ENCODE measurements at places on chromosomes 3 and 15.

GRCh38 chr3:132659000-132659364 lies 627 bp downstream of the ACAD11 start:
- DNase-seq = no peak

DNA sequence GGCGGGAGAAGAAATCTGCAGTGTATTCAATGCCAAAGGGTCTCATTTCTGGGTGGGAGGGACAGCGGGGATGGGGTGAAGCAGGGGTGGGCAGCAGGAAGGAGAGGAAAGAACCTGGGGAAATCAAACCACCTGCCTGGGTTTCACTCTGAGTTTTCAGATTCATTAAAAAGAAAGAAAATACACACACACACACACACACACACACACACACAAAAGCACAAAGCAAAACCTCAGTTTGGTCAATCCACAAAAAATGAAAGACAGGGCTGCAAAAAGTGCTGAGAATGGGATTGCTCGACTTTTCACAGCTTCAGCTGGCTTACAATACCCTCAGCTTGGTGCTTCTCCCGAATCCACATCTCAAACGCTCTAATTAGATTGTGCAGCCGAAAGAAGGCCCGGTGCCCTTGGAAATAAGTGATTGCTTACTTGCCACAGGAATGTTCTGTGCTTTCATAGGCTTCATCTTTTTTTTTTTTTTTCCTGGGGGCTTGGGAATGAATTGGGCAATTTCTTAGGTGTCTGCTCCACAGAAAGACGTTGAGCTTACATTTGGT lies 370.5 kb downstream of the RORA start:
- DNase-seq = no peak

DNA sequence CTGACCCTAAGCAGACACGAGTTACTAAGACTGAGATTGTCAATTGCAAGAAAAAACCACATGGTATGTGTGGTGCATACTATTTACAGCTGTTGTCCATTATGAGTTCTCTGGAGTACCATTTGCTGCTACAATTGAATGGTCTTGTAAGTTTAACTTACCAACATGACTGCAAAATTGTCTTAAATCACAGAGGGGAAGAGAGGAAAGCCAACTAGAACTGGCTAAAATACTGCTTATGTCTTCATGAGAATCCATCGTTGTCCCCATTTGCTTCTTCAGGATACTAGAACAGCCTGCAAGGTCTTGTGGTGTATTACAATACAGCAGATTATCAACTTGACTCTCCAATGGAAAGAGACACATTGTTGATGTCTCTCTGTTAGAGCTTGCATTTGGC lies 313.2 kb downstream of the AGBL1 start:
- DNase-seq = no peak

GRCh38 chr3:151558661-151559060 lies 97.8 kb upstream of the IGSF10 start:
- DNase-seq = no peak

DNA sequence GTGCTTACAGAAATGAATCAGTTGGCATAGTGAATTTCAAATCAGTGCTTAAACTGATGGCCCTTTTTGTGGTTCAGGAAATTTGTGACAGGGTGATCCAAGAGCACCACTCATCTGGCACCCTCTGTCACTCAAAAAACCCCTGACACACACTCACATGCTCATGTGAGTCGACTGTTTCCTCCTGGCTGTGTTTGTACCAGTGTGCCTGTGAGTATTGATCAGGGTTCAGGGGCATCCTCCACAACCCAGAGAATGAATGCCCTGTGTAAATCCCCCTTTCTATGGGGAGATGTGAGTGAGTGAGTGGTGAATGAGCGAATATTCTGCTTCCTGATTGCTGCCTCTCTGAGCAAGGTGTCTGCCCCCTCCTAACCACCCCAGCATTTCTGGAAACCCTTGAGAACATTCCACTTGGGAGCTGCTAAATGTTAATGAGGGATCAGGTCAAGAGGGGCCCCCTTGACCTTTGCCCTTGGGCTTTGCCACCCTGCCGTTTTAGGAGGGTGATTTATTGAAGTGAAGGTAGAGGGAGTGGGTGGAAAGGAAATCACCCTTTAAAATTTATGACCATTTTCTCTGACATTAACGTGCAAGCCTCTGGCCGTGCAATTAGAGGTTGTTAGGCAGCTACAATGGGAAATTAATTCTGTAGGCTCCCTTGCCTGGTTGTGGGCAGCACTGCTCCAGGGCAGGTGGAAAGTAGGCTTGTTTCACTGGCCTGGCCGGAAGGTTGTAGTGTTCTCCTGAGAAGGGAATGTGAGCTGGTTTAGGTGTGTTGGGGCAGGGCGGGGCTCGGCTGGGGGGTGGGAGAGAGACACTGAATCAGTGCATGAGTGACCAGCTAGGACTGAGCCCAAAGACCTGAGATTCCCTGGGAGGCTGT lies 87.2 kb downstream of the SLCO3A1 start:
- DNase-seq = no peak

- DNase-seq = no peak
Measured at GRCh38 chr3:138434276-138434874, at the start of gene ESYT3. TSS of gene ESYT3 (plus strand) at chr3:138434616. CDS start at chr3:138434799, 183 bp downstream.

GRCh38 chr3:171704814-171705213 lies 105.5 kb downstream of the PLD1 start:
- no peak for DNase-seq

DNA sequence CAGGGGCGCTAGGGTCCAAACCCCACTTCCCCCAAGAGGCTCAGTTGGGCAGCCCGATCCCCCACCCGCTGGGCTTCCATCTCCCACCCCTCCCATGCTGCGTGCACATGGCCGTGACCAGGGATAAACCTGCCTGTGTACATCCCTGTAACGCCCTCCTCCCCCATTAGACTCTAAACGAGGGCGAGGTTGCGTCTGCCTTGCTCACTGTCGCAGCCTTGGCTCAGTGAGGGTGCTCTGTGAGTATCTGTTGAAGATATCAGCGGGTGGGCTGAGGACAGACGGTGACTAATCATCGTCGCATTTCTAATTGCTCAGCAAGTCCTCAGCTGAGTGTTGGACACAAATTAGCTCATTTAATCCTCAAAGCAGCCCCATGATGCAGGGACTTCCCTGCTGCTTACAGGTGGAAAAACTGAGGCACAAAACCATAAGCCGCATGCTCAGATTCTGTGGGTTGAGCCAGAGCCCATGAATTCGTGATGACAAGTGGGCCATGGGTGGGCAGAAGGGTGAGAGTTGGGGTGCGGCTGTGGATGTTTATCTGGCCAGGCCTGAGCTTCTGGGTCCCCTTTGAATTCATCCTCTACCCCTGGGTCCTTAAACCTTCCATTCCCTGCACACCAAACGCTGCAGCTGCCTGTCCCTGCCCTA lies 26.0 kb downstream of the FBLN2 start:
- no peak for DNase-seq

DNA sequence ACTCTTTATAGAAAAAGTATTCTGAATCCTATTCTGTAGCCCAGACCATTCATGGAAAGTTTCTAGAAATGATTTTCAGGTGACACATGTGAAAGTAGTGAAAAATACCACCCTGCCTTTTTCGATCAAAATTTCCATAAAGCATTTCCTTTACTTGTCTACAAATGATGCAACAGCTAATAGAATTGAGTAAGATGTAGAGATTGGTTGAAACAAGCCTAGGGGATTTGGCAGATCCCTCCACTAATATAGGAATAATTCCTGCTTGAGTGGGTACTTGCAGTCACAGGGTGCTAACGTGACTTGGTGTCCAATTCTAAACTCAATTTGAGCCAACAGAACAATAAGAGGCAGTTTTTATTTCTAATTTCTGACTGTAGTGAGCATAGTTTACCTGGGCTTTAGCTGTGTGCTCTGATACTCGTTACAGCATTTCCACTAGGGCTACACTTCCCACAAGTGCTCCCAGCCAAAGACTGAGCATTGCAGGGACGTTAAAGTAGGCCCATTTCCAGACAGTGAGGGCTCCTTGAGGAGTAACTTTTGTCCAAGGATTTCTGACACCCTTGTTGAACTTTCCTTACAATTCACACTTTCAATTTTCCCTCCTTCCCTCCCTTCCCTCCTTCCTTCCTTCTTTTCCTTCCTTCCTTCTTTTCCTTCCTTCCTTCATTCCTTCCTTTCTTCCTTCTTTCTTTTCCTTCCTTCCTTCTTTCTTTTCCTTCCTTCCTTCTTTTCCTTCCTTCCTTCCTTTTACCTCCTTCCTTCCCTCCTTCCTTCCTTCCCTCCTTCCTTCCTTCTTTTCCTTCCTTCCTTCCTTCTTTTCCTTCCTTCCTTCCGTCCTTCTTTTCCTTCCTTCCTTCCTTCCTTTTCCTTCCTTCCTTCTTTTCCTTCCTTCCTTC lies 53.9 kb upstream of the TP63 start:
- no peak for DNase-seq

DNA sequence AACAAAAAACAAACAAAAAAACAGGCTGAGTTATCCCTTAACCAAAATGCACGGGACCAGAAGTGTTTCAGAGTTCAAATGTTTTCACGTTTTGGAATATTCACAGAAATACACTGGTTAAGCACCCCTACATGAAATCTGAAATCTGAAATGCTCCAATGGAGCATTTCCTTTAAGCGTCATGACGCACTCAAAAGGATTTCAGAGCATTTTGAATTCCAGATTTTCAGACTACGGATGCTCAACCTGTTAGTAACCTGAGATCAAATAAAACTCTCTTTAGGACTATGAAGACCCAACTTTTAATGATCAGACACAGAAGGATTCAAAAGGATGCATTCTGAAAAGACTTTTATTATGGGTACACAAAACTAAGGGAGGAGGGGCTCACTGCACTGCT lies 9.6 kb downstream of the CLPX start:
- no peak for DNase-seq

DNA sequence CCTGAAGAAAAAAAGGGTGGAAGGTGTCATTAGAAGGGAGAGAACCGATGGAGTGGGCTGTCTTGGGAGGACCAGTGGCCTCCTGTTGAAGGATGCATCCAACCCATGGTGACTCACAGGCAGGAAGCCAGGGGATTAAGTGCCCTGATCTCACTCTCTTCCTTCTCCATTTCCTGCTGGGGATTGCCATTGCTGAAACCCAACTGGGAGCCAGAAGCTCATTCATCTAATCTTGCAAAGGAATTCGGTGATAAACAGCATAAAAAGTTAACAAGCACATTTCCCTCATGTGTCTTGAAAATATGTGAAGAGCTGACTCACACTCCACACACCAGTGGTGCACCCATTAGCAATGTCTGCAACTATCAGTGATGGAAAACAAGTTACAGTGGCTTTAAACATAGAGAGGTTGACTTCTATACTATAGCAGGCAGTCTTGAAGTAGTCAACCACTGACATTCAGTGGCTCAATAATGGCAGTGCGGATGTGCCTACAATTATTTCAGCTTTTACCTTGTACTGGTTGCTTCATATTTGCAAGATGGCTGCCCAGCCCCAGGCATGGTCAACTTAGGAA lies 12.8 kb upstream of the CSRNP1 start:
- no peak for DNase-seq

- DNase-seq = no peak
Measured at GRCh38 chr3:8730656-8731055, 2.9 kb upstream of the CAV3 start.

- DNase-seq = no peak
Measured at GRCh38 chr3:106631373-106632108, 745.7 kb upstream of the CCDC54 start.

GRCh38 chr3:129657261-129658046 lies 51.0 kb upstream of the PLXND1 start:
- no peak for DNase-seq

DNA sequence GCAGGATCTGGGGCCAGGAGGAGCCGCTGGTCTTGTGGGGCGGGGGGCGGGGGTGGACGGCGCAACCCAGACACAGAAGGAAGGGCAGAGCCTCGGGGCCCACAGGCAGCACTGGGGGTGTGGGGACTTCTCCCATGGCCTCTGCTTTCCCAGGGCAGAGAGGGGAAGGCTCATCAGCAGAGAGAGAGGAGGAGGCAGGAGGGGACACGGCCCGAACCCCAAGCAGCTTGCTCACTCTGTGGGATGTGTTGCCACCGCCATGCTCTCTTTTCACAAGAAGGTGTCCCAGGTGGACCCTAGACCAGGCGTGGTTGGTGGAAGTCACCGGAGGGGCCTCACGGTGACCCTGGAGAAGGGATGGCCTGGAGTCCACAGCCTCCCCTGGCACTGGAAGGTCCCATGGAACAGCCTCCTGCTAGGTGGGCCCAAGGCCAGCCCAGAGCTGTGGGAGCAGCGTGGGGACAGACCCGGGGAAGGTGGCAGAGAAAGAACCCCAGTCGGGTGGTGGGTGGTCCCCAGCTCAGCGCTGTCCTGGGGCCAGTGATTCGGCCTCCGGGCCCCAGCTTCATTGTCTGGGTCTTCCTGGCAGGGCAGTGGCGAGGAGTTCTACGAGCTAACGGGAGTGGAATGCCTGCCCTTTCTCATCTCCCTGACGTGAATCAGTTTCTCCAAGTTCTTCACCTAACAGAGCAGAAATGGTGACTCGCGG lies 46.8 kb upstream of the PCSK6 start:
- DNase-seq = no peak

DNA sequence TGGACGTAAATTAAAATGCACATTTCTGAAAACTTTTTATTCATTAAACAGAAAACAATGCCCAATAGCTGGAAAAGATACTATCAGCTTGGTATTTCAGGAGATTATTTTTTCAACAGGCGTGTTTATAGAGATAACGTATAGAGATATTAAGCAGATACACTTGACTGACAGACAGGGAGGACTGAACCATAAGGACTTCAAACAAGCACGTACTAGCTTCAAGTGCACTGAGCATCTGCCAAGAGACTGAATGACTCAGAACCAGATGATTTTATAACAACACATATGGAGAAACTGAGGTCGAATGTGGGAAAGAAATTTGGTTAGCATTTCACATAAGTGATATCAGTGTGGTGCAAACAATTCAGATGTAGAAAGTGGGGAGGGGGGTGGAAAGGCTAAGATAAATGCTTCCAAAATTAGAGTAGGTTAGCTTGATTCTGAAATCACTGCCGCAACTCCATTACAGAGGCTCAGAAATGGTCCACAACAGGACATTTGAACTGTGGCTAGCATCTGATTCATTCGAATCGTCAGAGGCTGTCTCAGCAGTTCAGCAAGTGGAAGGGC lies 103.5 kb downstream of the SEMA6D start:
- DNase-seq = no peak

DNA sequence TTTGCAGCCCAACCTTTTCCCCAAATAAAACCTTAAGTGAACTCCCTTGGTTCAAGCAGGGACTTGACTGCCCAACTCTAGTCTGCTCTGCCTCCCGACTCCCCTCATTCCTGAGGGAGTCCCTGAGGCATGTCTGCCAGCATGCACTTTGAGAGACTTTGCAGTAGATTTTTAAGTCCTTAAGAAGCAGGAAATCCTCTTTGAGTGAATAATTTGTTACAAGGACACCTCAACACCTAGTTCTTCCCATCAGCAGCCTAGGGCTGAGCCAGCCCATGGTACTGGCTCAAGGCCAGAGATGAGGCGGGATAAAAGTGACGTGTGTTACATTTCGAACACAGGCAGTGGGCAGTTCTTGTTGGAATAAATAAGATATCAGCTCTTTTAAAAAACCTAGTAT lies 204.3 kb upstream of the SLC2A2 start:
- no peak for DNase-seq

- DNase-seq = no peak
Measured at GRCh38 chr15:41937568-41937923, 34.8 kb downstream of the EHD4 start.

- DNase-seq = no peak
Measured at GRCh38 chr3:149331396-149331795, 2.0 kb downstream of the TM4SF18 start.

- no peak for DNase-seq
Measured at GRCh38 chr3:111763968-111764367, 95.1 kb upstream of the PHLDB2 start.

GRCh38 chr3:50512131-50512530 lies 8.7 kb upstream of the CACNA2D2 start:
- DNase-seq = no peak

Measured in stimulated activated CD4-positive, alpha-beta T cell treated with anti-CD3 and anti-CD28 coated beads, Interleukin-1b, Interleukin-23, amount 100 ng/mL, for 1 hour (primary cell).